RCC 7860 (cell line): ENCODE measurements at places on chromosomes 11 and 22.

GRCh38 chr11:14232652-14233051 lies 126.3 kb downstream of the RRAS2 start:
- DNase-seq: no peak

DNA sequence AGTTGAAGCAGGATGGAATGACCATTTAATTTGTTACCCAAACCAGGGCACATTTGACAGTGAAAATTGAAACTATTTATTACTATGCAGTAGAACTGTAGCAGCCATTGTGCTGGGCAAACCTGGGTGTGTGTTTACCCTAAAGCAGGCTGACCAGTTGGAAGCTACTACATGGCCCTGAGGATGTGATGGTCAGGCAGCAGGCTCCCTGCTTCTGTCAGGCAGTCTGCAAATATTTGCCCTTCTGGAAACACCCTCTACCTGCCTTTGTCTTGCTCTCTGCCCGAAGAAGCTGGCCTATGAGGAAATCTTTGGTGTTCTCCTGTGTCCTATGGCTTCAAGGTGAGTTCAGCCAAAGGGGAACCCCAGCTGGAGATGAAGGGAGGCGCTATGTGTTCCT lies 600.1 kb upstream of the KIRREL3 start:
- DNase-seq: no peak

DNA sequence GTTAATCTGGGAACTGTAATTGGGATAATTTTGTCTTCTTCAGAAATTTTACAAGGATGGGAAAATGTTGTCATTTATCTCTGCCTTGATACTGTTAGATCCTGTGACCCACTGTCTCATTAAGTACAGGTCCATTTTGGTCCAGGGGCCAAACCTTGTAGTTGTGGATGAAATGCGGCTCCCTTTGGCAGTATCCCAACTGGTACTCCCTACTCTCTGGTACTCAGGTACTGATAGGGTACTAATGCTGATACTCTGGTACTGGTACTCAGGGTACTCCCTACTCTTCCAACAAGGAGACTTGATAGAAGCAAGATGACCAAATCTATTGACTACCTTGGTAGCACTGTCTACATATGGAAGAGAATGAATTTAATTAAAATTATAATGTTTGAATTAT lies 97.9 kb downstream of the GRAMD1B start:
- no peak for DNase-seq

- no peak for DNase-seq
Observed at GRCh38 chr11:79261684-79262083, 179.1 kb downstream of the TENM4 start.

GRCh38 chr11:70527429-70528045 lies 129.2 kb downstream of the CTTN start:
- no peak for DNase-seq
